Amygdala (tissue), 56 donors: ENCODE measurements at places on chromosomes 11 and 22.

DNA sequence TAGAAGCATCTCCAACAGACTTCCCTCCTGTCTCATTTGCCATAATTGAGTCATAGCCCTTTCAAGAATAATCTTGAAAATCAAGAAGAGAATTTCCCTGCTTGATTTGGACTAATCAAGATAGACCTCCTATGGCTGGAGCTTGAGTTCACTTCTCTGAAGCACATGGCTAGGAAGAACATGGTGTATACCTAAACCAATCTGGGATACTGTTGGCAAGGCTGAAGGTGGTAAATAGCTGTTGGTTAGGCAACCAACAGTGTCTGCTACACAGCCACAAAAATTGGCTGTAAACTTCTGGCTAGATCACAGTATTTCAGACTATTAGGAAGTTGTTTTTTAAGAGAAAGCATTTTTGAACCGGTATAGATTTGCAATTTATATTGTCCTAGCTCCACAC lies 4.9 kb downstream of the CRYAB start:
- no peak for DNase-seq

GRCh38 chr11:36596880-36597279 lies 1.2 kb downstream of the RAG2 start:
- DNase-seq: no peak

DNA sequence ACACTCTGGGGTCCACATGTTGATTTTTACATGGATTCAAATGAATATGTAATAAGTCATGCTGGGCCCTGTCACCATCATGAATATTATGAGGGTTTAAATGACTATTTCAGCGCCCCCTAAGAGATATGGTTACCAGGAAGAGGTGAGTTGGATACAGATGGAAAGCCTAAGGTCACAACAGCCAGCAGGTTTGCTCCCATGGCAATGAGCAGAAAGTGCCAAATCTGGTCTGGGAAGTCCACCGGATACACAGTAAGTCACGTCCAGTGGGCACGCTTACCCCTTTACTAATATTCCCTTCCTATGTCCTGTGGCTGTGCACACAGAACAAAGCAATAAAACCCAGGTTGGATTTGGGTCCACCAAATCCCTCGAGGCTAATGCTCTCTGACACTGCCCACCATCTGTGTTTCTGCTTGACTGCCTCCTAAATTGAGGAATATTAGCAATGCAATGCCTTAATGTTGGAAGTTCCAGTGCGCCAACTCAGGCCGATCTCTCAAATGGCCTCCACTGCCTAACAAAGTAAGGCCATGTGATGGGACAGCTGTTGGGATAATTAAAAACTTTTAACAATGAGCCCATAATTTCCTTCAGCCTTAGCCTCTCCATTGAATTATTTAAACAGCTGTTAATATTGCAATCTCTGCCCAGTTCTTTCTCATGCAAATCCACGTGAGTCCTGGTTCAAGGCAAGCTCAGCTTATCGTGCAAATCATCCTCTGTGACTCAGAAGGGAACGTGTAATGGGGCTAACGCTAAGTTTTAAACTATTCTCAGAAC lies 97.6 kb downstream of the SLC1A2 start:
- no peak for DNase-seq

- peak; percentile 70 for DNase-seq
Measured at GRCh38 chr11:68212421-68213134, 518 bp downstream of the KMT5B start.

DNA sequence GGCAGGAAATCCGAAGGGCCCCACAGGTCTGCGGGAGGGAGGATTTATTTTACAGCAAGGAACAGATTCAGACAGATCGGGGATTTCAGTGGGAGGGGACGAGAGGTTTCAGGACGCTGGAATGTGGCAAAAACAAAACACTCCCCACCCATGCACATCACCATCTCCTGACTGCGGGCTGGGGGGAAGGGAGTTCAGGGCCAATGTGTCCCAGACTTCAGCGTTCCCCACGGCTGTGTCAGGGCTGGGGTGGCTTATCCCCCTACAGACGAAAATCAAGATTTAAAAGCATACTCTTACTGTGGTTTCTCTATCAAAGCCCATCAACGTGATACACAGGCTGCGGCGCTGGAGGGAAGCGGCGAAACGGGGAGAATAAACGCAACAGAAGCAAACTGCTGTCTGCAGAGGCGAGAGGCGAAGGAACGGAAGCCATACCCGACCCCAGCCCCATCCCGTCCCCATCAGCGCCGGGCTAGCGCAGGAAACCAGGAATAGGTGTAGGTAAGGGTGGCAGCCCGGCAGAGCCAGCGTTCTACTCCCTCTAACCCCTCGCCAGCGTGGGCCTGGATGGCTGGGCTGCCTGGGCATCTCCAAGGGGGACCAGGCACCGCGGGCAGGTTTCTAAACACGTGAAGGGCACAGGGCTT lies 2.7 kb downstream of the TENM4 start:
- DNase-seq: no peak

- no peak for DNase-seq
Measured at GRCh38 chr11:86621854-86622253, 50.6 kb downstream of the ME3 start.

GRCh38 chr11:132862137-132862536 lies 670.2 kb downstream of the OPCML start:
- no peak for DNase-seq
